Breast epithelium (tissue), 4 donors: ENCODE measurements at places on chromosomes 16 and 17. TPM values are rescaled to one million over a fixed set of nuclear protein-coding genes. Genes with fewer than 3 reads are reported as not detected.
A peak's percentile ranks its signal among the peaks of the same experiment; 100 is the strongest.

DNA sequence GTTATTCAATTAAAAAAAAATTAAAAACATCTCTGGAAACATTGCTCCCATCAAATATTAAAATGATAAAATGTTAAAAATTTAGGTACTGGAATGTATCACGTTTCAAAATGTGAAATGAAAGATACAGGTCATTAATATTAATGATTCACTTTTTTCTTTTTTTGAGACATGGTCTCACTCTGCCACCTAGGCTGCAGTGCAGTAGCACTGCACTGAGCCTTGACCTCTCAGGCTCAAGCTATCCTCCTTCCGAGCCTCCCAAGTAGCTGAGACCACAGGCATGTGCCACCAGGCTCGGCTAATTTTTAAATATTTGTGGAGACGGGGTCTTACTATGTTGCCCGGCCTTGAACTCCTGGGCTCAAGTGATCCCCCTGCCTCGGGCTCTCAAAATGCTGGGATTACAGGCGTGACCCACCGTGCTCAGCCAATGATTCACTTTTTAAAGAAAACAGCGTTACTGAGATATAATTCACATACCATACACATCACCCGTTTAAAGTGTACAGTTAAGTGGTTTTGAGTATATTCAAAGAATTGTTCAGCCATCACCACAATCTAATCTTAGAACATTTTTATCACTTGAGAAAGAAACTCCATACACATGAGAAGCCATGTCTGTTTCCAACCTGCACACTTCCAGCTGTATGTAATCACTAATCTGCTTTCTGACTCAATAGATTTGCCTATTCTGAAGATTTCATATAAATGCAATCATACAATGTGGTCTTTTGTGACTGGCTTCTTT lies 19.1 kb upstream of the NETO2 start:
- no peaks in the 10 kb centered on the region for H3K36me3 ChIP-seq
- no peak overlapping the region for H3K27ac ChIP-seq
- no peak for DNase-seq
- H3K27me3 ChIP-seq, result no peaks in the 10 kb centered on the region

DNA sequence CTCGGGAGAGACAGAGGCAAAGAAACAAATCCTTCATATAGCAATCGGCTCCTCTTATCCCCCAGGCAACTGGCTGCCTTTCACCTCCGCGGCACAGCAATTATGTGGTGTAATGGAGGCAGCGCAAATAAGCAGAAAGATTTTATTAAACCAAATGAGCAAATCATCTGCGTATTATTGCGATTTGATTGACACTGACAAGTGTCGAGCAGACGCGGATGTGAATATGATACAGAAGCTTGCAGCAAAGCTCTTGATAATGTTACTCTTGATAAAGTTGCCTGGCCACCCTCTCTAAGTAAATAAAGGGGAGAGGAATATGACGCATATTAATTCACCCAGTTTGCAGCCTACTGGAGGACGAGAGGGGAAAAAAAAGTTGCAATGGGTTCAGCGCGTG lies 26.5 kb upstream of the AKTIP start:
- no peaks in the 10 kb centered on the region for H3K4me1 ChIP-seq
- no peaks in the 10 kb centered on the region for H3K27me3 ChIP-seq
- no peaks in the 10 kb centered on the region for H3K36me3 ChIP-seq

DNA sequence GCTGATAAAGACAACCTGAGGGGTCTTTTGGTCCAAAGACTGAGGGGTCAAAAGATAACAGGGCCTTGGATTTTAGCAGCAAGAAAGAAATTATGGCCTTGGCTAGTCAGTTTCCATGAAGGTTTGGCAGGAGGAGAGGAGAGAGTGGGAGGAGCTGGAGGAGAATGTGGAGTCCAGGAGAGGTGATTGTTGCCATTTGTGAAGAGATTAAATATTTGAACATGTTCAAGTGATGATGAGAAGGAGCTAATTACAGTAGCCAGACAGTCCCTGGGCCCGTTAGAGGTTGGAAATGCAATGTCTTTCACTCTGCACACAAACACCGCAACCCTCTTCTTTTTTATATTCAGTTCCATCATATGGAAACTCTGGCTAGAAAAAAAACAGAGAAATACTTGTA lies 68.6 kb downstream of the TNRC6C start:
- no peak overlapping the region for H3K4me3 ChIP-seq
- H3K4me1 ChIP-seq, result no peaks in the 10 kb centered on the region
- H3K27me3 ChIP-seq, result no peaks in the 10 kb centered on the region
- H3K27ac ChIP-seq, result no peak overlapping the region
- DNase-seq, result no peak

The CA5A gene
- not detected for total RNA-seq

DNA sequence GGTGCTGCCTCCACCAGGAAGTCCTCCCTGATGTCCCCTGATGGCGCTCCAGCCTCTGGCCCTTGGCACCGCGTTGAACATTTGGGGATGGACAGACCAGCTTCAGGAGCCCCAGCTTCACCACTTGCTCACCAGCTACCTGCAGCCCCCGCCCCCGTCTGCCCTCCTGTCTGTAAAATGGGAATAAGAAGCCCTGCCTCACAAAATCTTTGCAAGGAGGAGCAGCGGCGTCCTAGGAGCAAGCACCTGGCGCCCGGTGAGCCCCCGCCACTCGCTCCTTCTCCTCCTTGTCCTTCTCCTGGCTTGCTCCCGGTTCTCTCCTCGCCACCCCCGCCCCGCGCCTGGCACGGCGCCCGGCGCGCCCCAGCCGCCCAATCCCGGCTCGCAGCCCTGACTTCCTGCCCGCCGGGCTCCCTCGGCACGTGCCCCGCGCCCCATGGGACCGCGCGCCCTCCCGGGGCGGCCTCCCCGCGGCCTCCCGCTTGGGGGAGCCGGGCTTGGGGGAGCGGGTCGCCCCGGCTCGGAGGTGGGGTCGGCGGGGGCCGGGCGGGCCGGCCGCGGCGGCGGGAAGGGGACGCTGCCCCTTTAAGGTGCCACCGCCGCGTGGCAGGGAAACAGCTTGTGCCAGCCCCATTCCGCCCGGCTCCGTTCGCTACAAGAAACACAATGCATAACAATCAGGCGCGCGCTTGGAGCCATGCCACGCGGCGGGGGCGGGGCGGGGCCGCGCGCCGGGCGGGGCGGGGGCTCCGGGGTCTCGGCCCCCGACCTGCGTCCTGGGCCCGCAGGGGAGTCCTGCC lies 9.1 kb upstream of the PPP1R1B start:
- peak; percentile 59 for DNase-seq
- H3K4me3 ChIP-seq, result peak overlapping the region; percentile 65
- H3K36me3 ChIP-seq, result no peaks in the 10 kb centered on the region
- no peaks in the 10 kb centered on the region for H3K27me3 ChIP-seq
- peak overlapping the region; percentile 59 for H3K27ac ChIP-seq
- no peaks in the 10 kb centered on the region for H3K4me1 ChIP-seq

GRCh38 chr16:48885471-48885870 lies 275.5 kb upstream of the N4BP1 start:
- no peak overlapping the region for H3K4me3 ChIP-seq
- no peak for DNase-seq
- H3K27ac ChIP-seq, result no peak overlapping the region
- no peaks in the 10 kb centered on the region for H3K4me1 ChIP-seq
